ENCODE measurements at places on chromosomes 5 and 9. TPM values are rescaled to one million over a fixed set of nuclear protein-coding genes. Genes with fewer than 3 reads are reported as not detected.

DNA sequence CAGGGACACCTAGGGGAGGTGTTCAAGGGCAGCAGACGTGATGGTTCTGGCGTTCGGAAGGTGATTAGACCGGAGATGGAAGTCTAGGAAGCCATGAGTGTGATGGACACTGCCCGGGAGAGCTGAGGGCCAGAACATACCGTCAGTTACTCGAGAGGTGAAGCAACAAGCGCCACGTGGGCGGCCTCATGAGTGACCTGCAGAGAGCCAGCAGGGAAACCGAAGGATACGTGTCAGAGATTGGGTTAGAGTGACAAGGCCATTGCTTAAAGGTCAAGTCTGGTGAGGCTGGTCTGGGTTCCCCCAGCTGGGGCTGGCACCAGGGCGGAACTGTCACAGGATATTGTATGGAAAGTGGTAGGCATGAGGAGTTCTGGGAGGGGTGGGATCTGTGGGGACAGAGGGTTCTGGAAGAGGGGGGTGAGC is 60.0 kb downstream of the C9orf50 start:
- DNase-seq = no peak

SGTB gene
- total RNA-seq = 3.6 TPM

DNA sequence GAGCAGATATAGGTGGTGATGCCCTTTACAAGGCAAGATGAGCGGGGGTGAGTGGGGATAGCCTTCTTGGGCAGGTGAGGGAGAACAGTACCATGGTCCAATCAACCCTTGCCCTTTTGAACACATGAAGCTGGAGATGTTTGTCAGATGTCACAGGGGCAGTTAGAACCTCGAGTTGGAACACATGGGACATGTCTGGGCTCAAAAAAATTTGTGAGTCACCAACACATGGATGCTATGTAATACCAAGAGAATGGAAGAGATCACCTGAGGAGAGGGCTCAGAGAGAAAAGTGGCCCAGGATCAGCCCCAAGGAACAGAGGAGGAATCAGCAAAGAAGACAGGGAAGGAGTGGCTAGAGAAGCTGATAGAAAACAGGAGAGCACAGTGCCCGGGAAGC is 4.7 kb downstream of the PHYKPL start:
- DNase-seq = no peak

FOXI1 gene
- total RNA-seq = not detected

DNA sequence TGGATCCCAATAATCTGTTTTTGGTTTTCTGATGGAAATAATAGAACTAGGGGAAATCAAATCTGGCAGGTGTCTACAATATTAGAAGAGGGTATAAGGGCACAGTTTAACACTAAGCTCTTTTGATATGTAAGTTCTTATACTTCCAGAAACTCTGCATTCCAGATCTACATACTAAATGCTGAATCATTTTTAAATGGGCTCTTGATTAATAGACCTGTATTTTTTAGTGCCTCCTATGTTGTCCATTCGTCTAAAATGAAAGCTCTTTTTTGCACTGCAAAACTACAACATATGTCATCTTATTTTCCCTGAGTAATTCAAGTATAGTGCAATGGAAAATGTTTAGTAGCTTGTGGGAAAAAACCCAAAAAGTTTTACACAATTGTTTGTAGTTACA is 44.2 kb downstream of the NR6A1 start:
- DNase-seq = no peak

DNA sequence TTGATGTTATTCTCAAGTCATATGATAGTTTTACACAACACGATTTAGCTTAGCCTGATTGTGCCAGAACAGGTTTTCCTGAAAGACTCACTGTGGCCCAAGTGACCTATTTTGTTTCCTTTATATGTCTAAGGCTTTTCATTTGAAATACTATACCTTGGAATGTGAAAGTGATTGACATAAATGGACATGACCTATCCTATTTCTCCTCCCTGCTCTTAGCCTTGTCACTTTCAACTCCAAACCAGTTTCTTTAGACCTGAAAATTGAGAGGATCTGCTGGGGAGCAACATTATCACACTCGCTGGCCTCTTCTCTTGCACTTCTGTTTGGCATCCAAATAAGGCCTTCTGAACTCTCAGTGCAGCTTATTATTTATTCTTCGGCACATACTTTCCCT is 496.8 kb downstream of the MAT2B start:
- DNase-seq = no peak

DNA sequence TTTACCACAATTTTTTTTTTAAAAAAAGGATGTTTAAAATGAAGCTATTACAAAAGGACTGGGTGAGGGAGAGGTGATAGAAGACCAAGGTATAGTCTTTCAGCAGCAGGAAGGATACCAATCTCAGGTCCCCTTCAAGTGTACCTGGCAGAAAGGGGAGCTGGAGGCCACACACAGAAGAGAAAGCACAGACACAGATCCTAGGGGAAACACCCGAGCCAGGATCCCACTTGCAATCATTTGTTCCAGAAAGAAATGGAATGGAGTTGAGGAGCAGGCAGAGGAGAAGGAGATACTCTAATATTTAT is 5.6 kb downstream of the GNPDA1 start:
- no peak for DNase-seq

- DNase-seq = peak; percentile 26
These were observed 14.4 kb downstream of the FGD3 start for GRCh38 chr9:92961627-92962302.

GRCh38 chr5:41831155-41831554 is 39.1 kb downstream of the OXCT1 start:
- DNase-seq = no peak

DNA sequence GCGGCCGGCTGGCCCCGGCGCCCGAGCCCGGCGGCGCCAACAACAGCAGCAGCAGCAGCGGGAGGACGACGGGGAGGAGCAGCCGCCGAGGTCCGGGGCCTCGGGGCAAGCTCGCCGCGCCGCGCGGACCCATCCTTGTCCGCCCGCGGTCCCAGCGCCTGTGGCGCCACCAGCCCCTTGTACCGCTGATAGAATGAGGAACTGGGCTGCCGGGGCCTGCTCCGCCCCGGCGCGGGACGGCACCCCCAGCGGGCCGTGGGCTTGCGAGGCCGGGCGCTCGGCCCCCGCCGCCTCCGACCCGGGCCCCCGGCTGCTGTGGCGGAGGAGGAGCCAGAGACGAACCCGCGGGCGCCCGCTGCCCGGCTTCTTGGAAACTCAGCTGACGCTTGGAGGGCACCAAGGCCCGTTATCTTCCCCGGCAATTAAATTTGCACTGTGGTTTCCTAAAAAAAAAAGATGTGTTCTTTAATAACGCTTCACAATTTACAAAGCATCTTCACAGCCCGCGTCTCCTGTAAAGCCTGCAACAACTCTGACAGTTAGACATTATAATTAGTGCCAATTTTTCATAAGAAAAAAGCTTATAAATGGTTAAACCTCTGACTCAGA is at the start of gene ARSB:
Gene ARSB, minus strand, starts transcription at position 195 of the 609 bp plus-strand sequence. Its CDS starts 62 bp downstream, at position 133.
- peak; percentile 80 for DNase-seq

GRCh38 chr5:56405116-56405908 is 172.2 kb upstream of the ANKRD55 start:
- no peak for DNase-seq

BRINP1 gene
- total RNA-seq = not detected

BTNL8 gene
- 22.0 TPM for total RNA-seq

GRCh38 chr5:123448017-123448617 is 24.9 kb upstream of the CEP120 start:
- DNase-seq = no peak

Data from stomach (tissue), 19 donors.